Large intestine (tissue), 12 donors: ENCODE measurements at places on chromosomes 16 and 17. TPM values are rescaled to one million over a fixed set of nuclear protein-coding genes. Genes with fewer than 3 reads are reported as not detected.
A peak's percentile ranks its signal among the peaks of the same experiment; 100 is the strongest.

DNA sequence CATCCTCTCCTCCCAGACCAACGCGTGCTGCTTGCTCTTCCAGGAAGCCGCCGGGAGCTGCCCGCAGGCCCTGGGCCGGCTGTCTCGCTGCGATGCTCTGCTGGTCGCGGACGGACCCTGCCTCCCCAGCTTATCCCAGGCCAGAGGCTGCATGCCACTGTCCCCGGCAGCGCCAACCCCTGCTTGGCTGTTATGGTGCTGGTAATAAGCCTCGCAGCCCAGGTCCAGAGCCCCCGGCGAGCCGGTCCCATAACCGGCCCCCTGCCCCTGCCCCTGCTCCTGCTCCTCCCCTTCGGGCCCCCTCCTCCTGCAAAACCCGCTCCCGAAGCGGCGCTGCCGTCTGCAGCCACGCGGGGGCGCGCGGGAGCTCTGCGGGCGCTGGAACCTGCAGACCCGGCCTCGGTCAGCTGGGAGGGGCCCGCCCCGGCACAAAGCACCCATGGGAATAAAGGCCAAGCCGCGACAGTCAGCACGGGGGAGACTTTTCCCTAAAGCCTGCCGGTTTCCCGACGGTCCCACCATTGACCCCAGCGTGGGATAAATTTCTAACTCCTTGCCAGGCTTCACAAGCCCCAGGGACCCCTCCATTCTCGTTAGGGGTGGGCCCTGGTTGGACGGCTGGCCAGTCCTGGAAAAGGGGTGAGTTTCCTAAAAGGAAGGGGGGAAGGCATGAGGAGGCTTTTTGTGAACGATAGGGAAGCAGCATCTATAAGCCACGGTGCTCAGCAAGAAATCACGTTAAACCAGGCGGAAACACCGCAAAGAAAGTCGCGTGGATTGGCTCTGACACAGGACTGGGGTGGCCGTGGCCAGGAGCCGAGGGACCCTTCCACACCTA lies 11.2 kb downstream of the ENPP7 start:
- peak overlapping the region; percentile 96 for H3K27ac ChIP-seq
- peaks cover 8% of the 10 kb centered on the region for H3K27me3 ChIP-seq
- H3K36me3 ChIP-seq = peaks cover 12% of the 10 kb centered on the region
- DNase-seq = peak; percentile 87
- peak overlapping the region; percentile 57 for H3K4me3 ChIP-seq

DNA sequence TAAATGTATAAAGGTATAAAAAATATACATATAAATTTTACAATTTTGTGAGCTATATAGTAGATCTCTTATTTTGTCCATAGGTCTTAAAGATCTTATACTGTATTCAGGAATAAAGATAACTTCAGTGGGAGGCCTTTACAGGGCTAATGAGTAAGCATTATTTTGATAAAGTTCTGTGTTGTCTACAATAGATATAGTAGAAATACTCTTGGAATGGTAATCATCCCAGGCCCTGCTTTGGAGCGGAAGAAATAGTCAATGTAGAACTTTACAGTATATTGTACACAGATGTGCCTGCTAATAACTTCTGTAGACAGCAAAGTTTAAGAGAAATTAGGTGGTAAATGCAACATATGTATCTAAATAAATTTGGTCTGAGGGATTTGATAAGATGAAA lies 42.6 kb downstream of the TENT4B start:
- no peak overlapping the region for H3K27ac ChIP-seq
- H3K27me3 ChIP-seq = no peaks in the 10 kb centered on the region
- H3K36me3 ChIP-seq = no peaks in the 10 kb centered on the region
- no peak overlapping the region for H3K4me3 ChIP-seq
- no peak for DNase-seq

DNA sequence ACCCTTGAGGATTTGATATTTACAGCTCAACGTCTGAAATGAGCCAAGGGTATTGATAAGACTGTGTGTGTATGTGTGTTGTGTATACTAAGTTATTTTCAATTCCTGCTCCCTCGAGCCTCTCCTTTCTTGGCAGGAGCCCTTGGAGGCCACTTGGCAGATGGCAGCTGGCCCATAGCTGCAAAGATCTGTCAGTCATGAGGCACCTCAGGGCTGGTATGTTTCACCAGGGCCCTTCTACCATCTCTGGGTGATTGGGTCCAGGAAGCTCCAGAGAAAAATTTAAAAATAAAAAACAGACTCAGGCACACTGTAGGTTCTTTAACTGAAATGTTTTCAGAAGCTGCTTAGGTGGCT lies 355.7 kb downstream of the HAPSTR1 start:
- no peaks in the 10 kb centered on the region for H3K36me3 ChIP-seq
- no peak for DNase-seq
- no peaks in the 10 kb centered on the region for H3K4me1 ChIP-seq

- H3K27ac ChIP-seq = no peak overlapping the region
- H3K4me3 ChIP-seq = no peak overlapping the region
- H3K36me3 ChIP-seq = no peaks in the 10 kb centered on the region
- H3K27me3 ChIP-seq = peaks cover 92% of the 10 kb centered on the region
- peaks cover 45% of the 10 kb centered on the region for H3K4me1 ChIP-seq
Measured at GRCh38 chr17:79809530-79810129, 12.8 kb upstream of the CBX8 start.

DNA sequence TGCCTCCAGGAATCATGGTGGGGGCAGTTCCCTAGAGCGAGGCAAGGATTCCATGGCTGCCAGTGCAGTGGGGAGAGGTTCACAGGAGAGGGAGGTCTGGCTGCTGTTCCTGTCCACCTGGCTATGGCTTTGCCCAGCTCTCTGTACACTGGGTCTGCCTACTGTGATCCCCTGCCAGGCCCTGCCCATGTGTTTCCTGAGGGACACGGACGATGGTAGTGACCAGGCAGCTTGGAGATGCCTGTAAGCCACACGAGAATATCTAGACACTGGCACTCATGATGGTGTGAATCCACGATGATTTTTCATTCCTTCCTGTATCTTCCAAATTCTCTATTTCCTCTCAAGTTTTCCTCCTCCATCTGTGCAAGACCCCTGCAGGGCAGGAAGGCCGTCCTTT lies 11.1 kb downstream of the C1QTNF8 start:
- H3K27ac ChIP-seq = no peak overlapping the region
- H3K27me3 ChIP-seq = peaks cover 29% of the 10 kb centered on the region
- no peak overlapping the region for H3K4me3 ChIP-seq
- H3K4me1 ChIP-seq = peaks cover 16% of the 10 kb centered on the region
- H3K36me3 ChIP-seq = no peaks in the 10 kb centered on the region

DNA sequence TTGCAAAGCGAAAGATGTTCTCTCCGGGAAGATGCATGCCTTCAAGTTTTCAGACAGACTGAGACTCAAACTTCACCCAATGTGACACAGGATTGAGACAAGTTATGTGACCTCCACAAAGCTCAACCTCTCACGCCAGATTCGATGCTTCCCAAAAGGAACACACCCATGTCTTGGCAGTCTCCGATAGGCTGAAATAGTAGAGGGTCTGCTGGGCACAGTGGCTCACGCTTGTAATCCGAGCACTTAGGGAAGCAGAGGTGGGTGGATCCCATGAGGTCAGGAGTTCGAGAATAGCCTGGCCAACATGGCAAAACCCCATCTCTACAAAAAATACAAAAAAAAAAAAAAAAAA lies 22.1 kb downstream of the ZFHX3 start:
- H3K4me3 ChIP-seq = no peak overlapping the region
- peaks cover 30% of the 10 kb centered on the region for H3K4me1 ChIP-seq
- DNase-seq = no peak
- H3K27ac ChIP-seq = no peak overlapping the region

DNA sequence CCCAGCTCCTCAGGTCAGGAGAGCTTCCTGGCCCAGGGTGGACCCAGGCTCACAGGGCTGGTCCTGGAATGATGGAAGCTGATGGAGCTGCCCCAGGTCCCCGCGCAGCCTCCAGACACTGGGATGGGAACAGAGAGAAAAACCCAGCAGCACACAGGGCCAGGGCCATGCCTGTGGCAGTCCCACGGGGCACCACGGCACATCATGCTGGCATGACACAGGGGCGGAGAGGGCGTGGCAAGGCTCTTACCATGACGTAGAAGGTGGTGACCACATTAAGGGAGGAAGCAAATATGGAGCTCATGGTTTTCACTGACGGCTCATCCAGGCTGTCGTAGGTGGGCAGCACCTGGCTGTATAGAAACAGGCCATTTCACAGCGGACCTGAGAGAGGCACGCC lies 18.3 kb downstream of the SLC38A10 start:
- no peak overlapping the region for H3K27ac ChIP-seq
- no peak for DNase-seq
- H3K4me1 ChIP-seq = peaks cover 7% of the 10 kb centered on the region
- H3K36me3 ChIP-seq = peaks cover 73% of the 10 kb centered on the region
- no peak overlapping the region for H3K4me3 ChIP-seq
- no peaks in the 10 kb centered on the region for H3K27me3 ChIP-seq

DNA sequence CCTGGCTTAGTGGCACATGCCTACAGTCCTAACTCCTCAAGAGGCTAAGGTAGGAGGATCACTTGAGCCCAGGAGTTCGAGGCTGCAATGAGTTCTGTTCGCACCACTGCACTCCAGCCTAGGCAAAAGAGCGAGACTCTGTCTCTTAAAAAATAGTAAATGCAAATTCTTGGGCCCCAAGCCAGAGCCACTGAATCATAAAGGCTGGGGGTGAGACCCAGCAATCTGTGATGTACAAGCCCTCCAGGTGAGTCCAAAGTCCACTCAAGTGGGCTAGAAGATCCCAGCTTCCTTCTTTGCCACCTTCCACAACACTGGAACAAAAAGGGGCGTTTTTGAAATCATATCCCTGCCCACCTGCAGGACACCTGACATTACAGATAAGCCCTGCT lies 16.9 kb downstream of the TRIM25 start:
- no peak overlapping the region for H3K4me3 ChIP-seq
- peaks cover 3% of the 10 kb centered on the region for H3K4me1 ChIP-seq
- DNase-seq = no peak
- no peaks in the 10 kb centered on the region for H3K27me3 ChIP-seq
- H3K27ac ChIP-seq = no peak overlapping the region
- H3K36me3 ChIP-seq = peaks cover 91% of the 10 kb centered on the region

DNA sequence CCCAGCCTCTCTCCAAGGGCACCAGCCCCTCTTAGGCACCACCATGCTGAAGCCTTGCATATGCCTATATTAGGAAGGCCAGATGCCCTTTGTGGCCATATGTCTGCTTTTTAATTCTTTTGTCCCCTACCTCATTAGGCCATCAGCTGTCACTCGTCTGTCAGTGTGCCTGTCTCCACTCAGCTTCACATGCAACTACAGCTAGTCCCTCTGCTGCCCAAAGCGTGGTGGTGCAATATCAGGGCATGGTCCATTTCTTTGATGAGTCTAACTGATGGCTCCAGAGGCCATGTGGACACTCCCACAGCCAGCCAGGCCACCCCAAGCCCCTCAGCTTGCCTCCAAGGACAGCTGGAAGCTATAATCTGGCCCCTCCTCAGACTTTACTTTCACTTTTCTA lies 36.3 kb downstream of the MYO18A start:
- H3K36me3 ChIP-seq = peaks cover 4% of the 10 kb centered on the region
- peak; percentile 50 for DNase-seq
- H3K4me3 ChIP-seq = no peak overlapping the region
- H3K4me1 ChIP-seq = peaks cover 22% of the 10 kb centered on the region
- no peak overlapping the region for H3K27ac ChIP-seq

GRCh38 chr17:4583206-4583605 lies 1.1 kb upstream of the SMTNL2 start:
- H3K27ac ChIP-seq = no peak overlapping the region
- no peaks in the 10 kb centered on the region for H3K36me3 ChIP-seq
- H3K4me1 ChIP-seq = peaks cover 40% of the 10 kb centered on the region
- peaks cover 7% of the 10 kb centered on the region for H3K27me3 ChIP-seq
- peak overlapping the region; percentile 89 for H3K4me3 ChIP-seq

GRCh38 chr16:20899477-20900298 lies 470 bp downstream of the DCUN1D3 start:
- H3K27ac ChIP-seq = peak overlapping the region; percentile 93
- H3K36me3 ChIP-seq = peaks cover 23% of the 10 kb centered on the region
- peak overlapping the region; percentile 92 for H3K4me3 ChIP-seq
- H3K4me1 ChIP-seq = peaks cover 43% of the 10 kb centered on the region
- no peaks in the 10 kb centered on the region for H3K27me3 ChIP-seq

DNA sequence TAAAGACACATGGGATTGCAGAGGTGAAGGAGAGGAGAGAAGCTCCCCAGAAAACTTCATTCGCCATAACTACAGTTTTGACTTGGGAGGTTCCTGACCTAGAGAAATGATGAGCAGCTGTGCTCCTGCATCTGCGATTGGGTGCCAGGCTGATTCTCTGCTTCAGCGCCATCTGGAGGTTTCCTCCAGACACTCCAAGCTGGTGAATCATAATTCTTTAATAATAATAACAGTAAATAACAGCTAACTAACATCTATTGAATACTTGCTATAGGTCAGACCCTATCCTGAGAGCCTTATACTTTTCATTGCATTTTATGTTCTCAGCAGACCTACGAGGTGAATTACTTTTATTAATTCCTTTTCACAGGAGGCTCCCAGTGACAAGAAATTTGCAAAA lies 575.8 kb downstream of the TOX3 start:
- no peaks in the 10 kb centered on the region for H3K4me1 ChIP-seq
- no peak overlapping the region for H3K4me3 ChIP-seq
- no peaks in the 10 kb centered on the region for H3K27me3 ChIP-seq
- H3K27ac ChIP-seq = no peak overlapping the region

DNA sequence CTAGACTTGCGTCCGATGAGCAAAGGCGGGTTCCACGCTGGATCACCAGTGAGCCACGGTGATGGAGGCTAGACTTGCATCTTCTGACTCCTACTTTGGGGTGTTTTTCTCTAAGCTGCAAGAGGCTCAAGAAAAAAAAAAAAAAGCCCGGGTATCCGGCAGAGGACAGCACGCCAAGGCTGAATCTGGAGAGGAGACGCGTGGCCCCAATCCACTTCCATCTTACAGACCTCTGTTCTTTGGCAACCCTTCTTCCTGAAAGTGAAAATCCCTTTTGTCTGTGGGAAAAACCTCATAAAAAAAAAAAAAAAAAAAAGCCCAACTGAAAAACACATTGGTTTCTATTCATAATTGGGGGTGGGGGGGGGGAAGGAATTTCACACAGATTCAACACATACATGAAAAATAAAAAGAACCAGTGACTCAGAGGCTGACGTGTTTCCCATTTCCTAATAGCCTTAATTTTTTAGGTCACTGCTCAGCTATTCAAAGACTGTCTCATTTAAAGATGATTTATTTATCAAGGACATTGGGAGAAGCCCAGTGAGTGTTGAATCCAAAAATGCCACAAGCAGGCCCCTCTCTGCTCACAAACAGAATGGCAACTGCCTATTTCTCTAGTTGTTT lies 258.3 kb downstream of the FOXL1 start:
- H3K36me3 ChIP-seq = no peaks in the 10 kb centered on the region
- no peaks in the 10 kb centered on the region for H3K4me1 ChIP-seq
- H3K27me3 ChIP-seq = no peaks in the 10 kb centered on the region
- H3K27ac ChIP-seq = no peak overlapping the region
- no peak overlapping the region for H3K4me3 ChIP-seq

The C16orf54 gene
- 1.5 TPM for polyA plus RNA-seq

The MRTFB gene
- 20.6 TPM for polyA plus RNA-seq

The LRRC59 gene
- 79.8 TPM for polyA plus RNA-seq

The HSD17B1 gene
- polyA plus RNA-seq = 2.1 TPM

The NATD1 gene
- 6.9 TPM for polyA plus RNA-seq

The SPAG5 gene
- 35.1 TPM for polyA plus RNA-seq

The CCL23 gene
- polyA plus RNA-seq = 1.2 TPM

The PMFBP1 gene
- polyA plus RNA-seq = 4.7 TPM
